ENCODE measurements at places on chromosomes 1 and 21.

GRCh38 chr21:16194095-16194787, 464.5 kb downstream of the USP25 start:
- DNase-seq = no peak

DNA sequence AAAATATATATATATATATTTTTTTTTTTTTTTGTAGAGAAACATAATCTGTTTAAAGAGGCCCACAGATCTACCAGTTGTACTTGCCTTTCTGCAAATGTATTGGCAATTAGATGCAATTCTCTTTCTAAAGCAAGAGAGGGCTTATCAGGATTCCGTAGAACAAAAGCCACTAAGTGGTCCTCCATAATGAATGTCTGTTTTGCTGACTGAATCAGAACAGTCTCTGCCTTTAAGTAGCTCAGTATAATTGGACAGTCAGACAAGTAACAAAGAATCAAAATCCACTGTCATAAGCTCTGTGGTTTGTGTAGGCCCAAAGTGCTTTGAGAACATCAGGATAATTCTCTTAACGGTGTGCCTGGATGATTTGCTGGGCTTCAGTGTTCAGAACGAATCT, 17.3 kb downstream of the SARS1 start:
- no peak for DNase-seq

- DNase-seq = no peak
These were observed 214.1 kb downstream of the NUF2 start for GRCh38 chr1:163535807-163536206.

GRCh38 chr1:246476771-246477170, 30.3 kb downstream of the SMYD3 start:
- DNase-seq = no peak

DNA sequence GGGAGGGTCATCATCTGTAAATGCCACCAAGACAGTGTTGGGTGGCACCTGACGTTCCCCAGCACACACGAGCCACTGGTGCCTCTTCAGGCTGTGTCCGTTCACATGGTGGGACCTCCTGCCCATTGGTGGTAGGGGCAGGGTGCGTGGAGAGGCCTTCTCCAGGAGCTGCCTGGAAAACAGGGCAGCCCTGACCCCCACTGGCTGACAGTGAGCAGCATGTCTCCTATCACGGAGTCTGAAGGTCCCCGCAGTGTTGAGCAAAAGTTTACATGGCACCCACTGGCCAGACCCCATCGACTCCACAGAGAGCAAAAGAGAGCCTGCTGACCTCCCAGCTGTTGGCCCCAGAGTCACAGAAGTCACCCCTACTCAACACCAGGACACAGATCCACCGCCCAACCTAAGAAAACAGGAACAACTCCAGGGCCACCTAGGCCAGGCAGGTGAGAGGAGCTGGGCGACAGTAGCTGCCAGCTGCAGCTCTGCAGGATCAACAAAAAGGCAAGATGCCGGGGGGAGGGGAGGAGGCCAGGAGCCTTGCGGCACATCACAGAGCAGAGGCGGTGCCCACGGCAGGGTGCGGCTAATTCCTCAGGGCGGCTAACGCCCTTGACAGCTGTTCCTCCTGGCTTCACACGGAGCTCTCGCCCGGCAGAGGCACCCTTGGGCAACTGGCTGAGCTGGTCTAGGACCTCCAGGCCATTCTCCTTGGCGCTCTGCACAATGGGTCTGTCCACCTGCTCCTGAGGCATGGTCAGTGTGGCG, 14.4 kb upstream of the IFI6 start:
- no peak for DNase-seq

GRCh38 chr1:20037877-20038276, 32.1 kb upstream of the PLA2G5 start:
- DNase-seq = no peak

- DNase-seq = no peak
These were observed 36.7 kb upstream of the GOLT1A start for GRCh38 chr1:204250428-204251030.

GRCh38 chr1:33133478-33134105, 48.3 kb downstream of the TRIM62 start:
- DNase-seq = no peak

GRCh38 chr1:42747125-42747524, 7.1 kb upstream of the CLDN19 start:
- DNase-seq = no peak
